ENCODE measurements at places on chromosomes 5 and 9.

GRCh38 chr9:14958989-14959388 is 48.8 kb upstream of the FREM1 start:
- DNase-seq = no peak

DNA sequence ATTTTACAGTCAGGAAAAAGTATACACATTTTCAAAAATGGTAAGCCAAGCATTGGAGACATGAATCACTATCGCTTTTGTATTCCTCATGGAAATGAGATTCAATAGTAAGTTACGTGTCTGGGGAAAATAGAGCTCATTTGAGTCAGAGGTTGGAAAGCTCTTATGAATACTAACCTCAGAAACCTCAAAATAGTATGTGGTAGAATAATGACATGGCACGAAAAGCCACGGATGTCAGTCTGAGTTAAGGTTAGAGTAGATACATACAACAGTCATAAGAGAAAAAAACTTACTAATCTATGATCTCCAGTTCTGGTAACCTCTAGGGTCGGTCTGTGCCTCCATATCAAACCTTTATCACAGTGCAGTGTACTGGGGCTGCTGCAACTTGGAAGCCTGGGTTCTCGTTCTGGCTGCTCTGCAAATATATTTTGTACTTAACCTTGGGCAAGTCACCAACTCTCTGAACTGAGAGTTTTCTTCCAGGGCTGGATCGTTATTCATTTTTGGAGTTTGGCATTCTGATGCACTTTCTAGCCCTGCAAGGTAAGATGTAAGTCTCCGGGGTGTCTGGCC is 31.8 kb downstream of the MAP1B start:
- DNase-seq = peak; percentile 48

GRCh38 chr9:1454616-1455347 is 404.6 kb downstream of the DMRT2 start:
- DNase-seq = no peak

DNA sequence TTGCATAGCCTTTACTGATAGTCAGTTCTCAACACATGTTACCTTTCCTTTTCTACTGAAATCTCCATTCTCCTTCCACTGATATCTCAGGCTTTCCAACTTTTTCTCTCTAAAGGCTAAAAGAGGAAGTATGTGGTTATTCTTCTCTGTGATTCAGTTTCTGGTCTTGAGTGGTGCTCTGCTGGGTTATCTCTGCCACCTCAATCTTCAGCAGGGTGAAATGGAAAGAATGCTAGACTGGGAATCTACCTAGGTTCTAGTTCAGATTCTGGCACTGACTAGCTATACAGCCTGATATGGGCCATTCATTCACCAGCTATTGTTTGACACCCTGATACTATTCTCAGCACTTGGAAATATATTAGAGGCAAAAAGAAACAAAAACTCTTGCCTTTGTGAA is 124.9 kb upstream of the GRIA1 start:
- DNase-seq = no peak

- DNase-seq = no peak
Measured at GRCh38 chr5:167699432-167699831, 592.0 kb upstream of the WWC1 start.

DNA sequence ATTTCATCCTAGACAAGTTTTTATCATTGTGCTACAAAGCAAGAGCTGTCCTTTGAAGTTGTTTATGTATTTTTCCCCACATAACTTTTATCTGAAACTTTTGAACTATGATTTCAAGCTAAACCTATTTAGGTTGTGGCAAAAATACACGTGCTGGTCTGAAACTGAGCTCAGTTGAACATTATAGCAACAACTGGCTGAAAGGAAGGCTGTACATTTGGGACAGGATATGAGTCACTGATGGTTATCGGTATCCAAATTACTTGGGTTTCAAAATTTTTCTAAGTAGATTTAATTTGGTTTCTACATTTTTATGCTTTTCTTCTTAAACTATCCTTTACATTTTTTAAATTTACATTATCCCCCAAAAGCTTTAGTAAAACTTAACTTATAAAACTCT is 627.3 kb upstream of the NUDT12 start:
- DNase-seq = no peak

- DNase-seq = no peak
Measured at GRCh38 chr5:140502834-140503233, 44.6 kb upstream of the EIF4EBP3 start.

GRCh38 chr9:112174965-112175795 is at the start of gene SUSD1:
Gene SUSD1 (minus strand): TSS chr9:112175297. CDS start chr9:112175235, 62 bp downstream.
- no peak for DNase-seq

DNA sequence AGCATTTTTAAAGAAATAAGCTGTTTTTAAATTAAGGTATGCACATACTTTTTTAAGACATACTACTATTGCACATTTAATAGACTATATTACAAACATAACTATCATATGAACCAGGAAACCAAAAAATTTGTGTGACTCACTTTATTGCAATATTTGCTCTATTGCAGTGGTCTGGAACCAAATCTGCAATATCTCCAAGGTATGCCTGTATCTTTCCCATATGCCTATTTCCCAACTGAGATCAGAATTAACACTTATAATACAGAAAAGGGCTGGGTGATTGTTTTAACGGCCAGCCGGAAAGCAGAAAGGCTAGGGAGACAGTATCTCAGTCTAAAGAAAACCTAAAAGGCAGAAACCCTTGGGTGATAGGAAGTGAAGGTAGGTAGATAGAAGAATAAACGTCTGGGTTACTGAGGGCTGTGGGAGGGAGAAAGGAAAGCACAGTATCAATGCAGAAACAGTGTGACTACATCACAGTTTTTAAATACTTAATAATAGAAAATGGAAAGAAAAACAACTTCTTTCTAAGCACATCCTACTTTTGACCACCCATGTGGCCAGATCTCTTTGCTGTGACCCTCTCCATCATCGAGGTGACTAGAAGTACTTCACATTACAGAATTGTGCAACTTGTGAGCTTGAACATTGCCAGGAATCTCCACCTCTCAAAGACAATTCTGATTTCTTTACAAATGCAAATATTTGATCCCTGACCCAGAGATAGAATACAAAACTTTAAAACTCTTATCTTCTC is 126.4 kb downstream of the LPAR1 start:
- no peak for DNase-seq

DNA sequence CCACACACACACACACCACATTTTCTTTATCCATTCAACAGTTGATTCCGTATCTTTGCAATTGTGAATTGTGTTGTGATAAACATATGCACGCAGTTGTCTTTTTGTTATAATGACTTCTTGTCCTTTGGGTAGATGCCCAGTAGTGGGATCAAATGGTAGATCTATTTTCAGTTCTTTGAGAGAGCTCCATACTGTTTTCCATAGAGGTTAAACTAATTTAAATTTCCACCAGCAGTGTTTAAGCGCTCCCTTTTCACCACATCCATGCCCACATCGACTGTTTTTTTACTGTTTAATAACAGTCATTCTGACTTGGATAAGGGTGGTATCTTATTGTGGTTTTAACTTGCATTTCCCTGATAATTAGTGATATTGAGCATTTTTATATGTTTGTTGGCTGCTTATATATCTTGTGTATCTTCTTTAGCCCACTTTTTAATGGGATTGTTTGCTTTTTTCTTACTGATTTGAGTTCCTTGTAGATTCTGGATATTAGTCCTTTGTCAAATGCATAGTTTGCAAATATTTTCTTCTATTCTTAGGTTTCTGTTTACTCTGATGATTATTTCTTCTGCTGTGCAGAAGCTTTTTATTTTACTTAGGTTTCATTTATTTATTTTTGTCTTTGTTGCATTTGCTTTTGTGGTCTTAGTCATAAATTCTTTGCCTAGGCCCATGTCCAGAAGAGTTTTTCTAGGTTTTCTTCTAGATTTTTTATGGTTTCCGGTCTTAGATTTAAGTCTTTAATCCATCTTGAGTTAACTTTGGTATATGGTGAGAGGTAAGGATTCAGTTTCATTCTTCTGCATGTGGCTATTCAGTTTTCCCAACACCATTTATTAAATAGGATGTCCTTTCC is 82.4 kb downstream of the SH3RF2 start:
- no peak for DNase-seq

- DNase-seq = no peak
Measured at GRCh38 chr5:170743876-170744212, 39.7 kb upstream of the GABRP start.

DNA sequence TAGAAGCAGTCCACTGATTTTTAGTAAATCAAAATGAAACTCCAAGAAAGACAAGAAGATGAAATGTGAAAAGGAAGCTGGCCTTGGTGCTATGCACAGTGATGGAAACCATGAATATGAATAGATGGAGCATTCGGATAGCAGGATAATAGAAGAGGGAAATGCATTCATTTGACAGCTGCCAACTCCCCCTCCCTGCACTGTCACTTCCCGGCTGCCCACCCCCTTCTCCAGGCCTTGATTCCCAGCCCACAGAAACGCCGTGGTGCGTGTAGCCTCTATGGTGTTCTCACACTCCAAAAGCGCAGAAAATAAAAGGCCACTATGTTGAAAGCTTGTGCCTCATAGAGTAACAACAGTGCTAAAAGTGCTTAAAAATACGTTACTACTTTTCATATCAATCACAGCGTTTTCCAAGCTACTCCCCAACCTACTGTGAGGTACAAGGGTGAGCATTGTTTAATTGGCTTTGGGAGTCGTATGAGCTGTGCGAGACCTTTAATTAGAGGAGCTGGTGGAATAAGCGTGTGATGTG is 26.1 kb upstream of the IFNK start:
- DNase-seq = peak; percentile 74

- DNase-seq = no peak
Measured at GRCh38 chr5:24646915-24647314, 2.1 kb upstream of the CDH10 start.

- peak; percentile 97 for DNase-seq
Measured at GRCh38 chr9:136977223-136977622, at the start of gene PTGDS. Gene PTGDS (plus strand): TSS chr9:136977504. CDS start chr9:136977579, 75 bp downstream.

- DNase-seq = peak; percentile 50
Measured at GRCh38 chr5:36607838-36608783, 1.7 kb downstream of the SLC1A3 start.

DNA sequence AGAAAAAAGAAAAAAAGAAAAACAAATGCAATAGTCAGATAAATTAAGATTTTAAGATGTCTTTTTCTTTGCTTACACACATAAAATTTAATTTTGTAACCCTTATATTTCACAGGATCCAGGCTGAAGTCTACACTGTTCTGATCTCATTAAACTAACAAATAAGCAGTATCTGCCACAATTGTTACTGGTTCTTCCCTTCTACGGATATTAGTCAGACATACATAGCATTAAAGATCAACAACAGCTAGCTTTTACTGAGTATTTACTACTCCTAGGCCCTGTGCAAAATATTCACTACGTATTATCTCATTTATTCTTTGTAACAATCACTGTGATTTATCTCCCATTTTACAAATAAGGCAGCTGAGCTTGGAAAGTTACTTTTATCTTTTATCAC is 34.9 kb downstream of the GNAQ start:
- no peak for DNase-seq

DNA sequence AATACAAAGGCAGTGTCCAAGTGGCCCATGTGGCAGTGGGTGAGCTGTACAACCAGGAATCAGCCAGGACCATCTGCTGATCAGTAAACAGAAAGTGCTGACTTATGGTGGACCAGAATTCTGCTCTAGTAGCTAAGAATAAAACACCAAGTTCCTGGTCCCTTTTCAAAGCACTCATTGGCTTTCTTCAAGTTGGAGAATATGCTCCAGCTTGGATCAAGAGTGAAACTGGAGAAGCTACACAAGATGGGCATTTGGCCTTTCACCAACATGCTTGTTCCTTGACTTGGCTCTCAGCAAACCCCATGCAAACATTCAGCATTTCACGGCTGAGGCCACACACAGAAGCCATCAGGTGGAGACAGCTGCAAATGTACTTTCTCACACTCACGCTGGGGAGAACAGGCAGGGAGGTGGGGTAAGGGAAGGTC is 32.1 kb downstream of the MARCHF3 start:
- DNase-seq = peak; percentile 11

DNA sequence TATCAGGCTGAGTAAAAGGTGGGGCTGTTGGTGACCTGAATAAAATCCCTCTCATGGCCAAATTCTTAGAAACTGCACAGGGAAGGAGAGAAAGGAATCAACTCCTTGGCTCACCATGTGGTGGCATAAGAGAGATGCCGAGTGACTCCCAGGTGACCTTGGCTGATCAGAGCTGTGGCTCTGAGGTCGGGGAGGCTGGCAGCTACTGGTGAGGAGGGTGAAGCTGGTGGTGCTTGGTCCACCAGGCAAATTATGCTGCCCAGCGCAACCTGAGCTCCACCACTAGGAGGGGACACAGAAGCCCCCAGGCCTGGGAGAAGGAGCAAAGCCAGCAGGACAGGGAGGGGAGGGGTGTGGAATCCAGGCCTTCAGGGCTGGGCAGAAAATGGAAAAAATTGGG is 111.2 kb upstream of the IL12B start:
- no peak for DNase-seq

- DNase-seq = no peak
Measured at GRCh38 chr9:107046692-107047091, 183.7 kb downstream of the ZNF462 start.

GRCh38 chr5:178119915-178120606 is 6.7 kb downstream of the N4BP3 start:
- DNase-seq = no peak

DNA sequence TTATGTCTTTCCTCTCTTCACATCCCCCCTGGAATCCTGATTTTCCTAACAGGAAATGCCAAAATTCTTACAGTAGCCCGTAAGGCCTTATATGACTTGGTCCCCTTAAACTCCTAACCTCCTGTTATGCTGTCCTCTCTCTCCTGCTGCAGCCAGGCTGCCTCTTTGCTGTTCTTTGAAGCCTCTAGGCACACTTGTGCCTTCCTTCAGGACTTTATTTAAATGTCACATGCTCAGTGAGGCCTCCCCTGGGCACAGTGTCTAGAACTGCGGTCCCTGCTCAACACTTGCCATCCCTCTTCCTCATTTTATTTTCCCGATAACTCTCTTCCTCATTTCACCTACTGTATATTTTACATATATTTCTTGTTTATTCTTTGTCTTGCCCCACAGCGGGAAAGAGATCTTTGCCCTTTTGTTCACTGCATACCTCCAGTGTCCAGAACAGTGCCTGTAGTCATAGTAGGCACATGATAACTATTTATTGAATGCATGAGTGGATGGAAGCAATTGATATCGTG is 5.5 kb upstream of the SHB start:
- DNase-seq = no peak

GRCh38 chr5:6632324-6632887 is 438 bp downstream of the NSUN2 start:
- DNase-seq = peak; percentile 3

GRCh38 chr5:4098226-4098625 is 502.6 kb downstream of the IRX1 start:
- no peak for DNase-seq

- DNase-seq = peak; percentile 60
Measured at GRCh38 chr9:69549310-69550202, 122.6 kb downstream of the APBA1 start.

DNA sequence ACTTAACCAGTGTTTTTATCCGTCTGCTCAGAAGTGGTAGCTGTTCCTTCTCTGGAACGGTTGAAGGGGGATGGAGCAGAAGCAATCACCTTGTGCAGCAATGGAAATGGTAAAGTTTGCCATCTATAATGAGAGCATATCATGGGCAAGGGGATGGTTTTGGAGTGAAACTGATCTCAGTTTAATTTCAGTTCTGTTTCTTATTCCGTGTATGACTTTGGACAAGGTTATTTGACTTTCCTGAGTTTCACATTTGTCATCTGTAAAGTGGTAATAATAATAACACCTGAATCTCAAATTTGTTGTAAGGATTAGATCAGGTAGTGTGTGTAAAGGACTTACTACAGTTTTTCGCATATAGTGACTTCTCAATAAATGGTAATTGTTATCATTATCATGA is 106.1 kb downstream of the PCSK1 start:
- DNase-seq = no peak

All from putamen (tissue), 1 donor.